ENCODE measurements at places on chromosomes 5 and 9.
A peak's percentile ranks its signal among the peaks of the same experiment; 100 is the strongest.

GRCh38 chr9:16136451-16136850, 583.6 kb downstream of the CCDC171 start:
- no peak for DNase-seq

DNA sequence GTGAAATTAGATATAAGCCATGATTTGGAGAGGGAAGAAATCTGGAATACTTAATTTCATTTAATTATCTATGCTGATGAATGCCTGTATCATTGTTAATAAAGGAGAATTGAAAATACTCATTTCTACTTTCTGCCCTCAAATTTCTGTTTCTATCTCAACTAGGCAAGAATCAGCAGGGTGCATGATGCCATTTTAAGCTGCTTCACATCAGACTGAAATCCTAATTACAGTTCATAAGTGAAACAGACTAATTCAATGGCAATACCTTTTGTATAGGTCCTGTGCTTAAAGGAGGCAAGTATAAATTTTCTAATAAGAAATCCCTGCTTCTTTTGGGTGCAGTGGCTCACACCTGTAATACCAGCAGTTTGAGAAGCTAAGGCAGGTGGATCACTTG, 22.3 kb upstream of the TAL2 start:
- no peak for DNase-seq

DNA sequence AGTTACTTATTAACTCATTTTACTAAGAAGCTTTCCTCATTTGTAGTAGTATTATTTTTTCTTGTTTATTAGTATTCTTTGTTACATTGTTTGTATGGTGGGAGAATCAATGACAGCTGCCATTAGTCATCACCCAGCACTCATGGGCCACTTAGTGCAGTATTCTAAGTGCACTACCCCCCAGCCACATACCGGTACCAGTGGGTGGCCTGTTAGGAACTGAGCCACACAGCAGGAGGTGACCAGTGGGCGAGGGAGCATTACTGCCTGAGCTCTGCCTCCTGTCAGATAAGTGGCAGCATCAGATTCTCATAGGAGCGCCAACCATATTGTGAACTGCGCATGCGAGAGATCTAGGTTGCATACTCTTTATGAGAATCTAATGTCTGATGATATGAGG, 24.2 kb upstream of the CAMLG start:
- DNase-seq: no peak

GRCh38 chr5:98641671-98642070, 131.8 kb upstream of the RGMB start:
- DNase-seq: no peak

GRCh38 chr5:65190328-65191053, 291.2 kb downstream of the ADAMTS6 start:
- DNase-seq: peak; percentile 29

DNA sequence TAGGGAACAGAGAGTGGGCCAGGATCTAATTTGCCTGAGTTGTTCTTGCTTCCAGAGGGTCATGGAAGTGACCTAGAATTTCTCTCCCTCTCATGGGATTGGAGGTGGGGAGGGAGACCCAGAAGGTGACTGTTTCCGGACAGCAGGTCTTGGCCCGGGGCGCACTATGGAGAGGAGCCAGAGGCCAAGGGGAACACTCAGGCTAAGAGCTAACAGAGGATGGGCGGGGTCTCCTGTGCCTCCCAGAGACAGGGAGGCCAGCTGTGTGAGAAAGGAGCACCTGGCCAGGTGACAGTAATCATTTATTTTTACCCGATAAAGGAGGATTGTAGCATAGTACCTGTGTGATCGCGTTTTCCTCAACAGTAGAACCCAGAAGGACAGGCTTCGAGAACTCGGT, 50.9 kb upstream of the ANKH start:
- no peak for DNase-seq

GRCh38 chr5:15787681-15788080, 287.7 kb downstream of the FBXL7 start:
- DNase-seq: no peak

DNA sequence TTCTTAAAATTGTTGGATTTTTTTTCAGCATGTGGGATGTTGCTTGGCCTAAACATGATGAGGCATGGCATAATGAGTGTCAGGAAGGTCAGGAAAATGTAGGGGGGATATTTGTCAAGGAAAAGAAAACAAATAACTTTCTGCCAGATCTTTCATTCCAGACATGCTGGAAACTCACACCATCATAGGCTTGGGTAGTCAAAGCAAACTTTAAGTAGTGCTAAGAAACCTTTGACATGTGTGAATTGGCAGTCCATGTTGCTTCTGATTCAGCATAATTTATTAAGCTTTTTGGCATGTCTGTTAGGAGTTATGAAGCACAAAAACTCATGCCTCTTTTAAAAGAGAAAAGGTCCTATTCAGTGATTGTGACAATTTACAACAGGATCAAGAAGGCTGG, 61.3 kb upstream of the MTAP start:
- DNase-seq: no peak

GRCh38 chr9:14902561-14902960, 7.7 kb downstream of the FREM1 start:
- no peak for DNase-seq

- DNase-seq: no peak
Measured at GRCh38 chr5:122835681-122836080, 9.7 kb upstream of the SNX24 start.

DNA sequence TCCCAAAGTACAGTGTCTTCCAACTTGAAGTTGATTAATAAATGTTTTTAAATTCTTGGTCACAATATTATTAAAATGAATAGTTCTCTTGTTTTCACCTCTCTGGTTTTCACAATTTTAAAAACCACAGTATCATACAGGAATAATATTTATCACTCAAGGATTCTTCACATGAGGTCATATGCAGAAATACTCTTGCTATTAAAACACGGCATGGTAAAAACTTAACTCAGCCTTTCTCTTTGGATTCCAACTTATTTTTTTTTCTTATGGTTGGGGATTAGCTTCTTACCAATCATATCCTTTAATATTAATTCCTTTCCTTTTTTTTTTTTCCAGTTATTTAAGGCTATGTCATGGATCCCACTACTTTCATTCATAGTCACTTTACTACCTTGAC, 289.4 kb downstream of the ADAMTS6 start:
- DNase-seq: no peak

- no peak for DNase-seq
Measured at GRCh38 chr9:88799541-88800328, 191.5 kb upstream of the S1PR3 start.

- no peak for DNase-seq
Measured at GRCh38 chr5:52864371-52864770, 76.7 kb downstream of the ITGA1 start.

- no peak for DNase-seq
Measured at GRCh38 chr5:1324301-1324700, 20.6 kb downstream of the CLPTM1L start.

- no peak for DNase-seq
Measured at GRCh38 chr9:109830545-109830944, 50.5 kb downstream of the PALM2AKAP2 start.

DNA sequence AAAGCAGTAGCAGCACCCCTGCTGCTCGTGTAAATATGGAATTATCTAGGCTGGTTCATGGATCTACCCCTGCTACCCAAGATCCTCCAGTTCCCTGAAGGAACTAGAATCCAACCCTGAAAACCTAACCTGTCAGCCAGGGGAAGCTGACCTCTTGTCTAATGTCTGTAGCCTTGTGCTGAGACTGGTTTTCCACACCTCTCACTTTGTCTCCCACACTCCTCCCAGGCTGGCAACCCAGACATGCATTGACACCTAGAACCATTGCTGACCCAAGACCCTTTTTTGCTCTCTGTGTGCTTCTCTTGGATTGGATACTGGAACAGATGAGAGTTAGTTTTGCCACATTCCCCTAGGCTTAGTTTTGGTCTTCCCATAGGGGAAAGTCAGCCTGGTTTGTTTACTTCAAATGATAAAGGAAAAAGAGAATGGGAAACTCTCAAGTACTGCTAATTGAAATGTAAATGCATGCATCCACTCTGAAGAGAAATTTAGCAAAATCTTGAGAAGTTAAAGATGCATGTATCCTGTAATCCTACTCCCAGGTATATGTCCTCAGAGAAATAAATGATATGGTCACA, 36.6 kb upstream of the NR4A3 start:
- no peak for DNase-seq

DNA sequence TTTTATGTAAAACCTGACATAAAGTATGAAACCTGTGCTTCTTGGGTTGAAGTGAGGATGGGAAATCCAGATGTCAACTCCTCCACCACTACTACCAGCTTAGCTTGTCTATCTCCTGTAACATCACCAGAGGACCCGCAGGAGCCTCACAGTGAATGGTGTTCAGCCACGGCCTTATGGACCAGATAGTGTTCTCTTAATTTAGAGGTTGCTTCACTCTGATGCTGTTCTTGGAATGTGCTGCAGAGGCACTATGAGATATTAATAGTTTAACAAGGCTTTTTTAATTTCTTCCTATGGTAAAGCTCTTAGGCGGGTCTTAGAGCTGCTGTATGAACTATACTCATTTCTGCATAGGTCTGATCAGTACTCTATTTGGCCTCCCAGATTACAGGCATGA, 27.9 kb downstream of the NFX1 start:
- no peak for DNase-seq

DNA sequence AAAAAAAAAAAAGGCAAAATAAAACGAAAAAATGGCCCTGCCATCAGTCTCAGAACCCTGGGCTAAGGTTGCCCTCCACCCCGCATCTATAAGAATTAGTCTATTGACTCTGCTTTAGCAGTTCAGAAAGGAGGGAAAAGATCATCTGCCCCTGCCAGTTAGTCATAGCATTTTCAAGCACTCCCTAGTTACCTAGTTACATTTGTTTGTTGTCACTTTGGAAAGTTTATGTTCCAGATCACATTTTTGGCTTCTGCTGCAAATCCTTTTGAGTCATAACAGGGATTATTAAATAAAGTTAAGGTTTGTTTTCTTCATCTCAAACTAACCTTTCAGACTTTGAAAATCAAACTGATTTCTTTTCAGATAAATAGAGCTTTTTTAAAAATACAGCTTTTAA, 52.1 kb downstream of the AQP7 start:
- no peak for DNase-seq

GRCh38 chr9:3880851-3881250, 355.1 kb upstream of the RFX3 start:
- no peak for DNase-seq

DNA sequence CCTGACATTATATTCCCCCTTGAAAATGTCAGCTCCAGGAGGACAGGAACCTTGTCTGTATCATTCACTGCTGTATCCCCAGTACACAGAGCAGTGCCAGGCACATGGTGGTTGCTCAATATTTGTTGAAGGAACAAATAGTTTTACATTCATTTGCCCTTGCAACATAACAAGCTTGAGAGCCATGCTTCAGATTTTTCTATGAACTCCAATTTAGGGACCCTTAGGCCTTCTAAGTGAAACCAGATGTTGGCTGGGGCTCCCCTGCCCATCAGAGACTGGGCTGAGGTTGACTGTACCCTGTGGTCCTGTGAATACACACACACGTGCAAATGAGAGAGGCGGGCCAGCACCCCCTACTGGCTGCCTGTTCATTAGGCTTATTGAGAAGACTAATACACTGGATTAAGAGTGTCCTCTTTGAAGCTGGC, 214.9 kb upstream of the WWC1 start:
- peak; percentile 12 for DNase-seq

DNA sequence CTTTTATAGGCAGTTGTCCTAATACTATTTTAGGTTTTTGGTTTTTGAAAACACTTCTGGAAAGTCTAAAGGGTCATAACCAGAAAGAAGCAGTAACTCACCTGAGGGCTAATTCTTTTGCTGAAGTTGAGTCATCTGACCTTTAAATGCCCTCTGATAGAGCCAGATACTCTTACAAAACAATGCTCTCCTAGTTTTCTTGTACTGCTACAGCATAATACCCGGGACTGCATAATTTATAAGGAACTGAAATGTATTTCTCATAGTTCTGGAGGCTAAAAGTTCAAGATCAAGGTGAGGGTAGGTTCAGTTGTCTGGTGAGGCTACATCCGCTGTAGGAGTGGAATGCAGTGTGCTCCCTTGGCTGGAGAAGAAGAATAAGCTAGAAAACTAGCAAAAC, 670.3 kb downstream of the TLE4 start:
- no peak for DNase-seq

GRCh38 chr5:69049151-69049550, 44.7 kb upstream of the SLC30A5 start:
- no peak for DNase-seq

GRCh38 chr5:128350705-128351104, 187.3 kb downstream of the FBN2 start:
- no peak for DNase-seq

DNA sequence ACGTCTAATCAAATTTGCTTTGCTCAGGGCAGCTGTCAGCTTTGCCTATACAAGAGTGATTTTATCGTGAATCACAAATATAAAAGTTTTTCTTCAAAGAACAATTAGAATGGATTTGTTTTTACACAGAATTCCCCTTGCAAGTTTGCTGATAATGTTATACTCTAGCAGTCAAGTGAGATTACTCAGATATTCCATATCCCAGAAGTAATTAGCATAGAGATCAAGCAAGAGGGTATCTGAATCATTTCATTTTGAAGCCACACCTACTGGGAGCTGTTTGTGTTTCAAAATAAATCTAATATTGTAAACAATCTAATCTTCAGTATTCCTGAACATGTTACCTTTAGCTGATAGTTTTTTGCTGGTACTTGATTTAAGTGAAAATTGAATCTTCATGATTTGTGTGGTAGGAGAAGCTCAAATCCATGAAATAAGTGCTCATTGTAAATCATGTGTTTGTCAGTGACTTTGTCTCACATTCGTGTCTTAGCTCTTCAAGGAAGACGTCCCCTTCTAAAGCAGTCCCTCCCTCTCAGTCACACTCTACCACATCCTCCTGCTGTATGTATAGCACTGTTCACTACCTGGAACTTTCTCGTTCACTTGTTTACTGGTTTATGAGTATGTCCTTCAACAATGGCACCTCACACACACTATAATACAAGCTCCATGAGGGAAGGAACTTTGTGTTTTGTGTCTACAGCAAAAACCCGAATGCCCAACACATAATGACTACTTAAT, 3.3 kb upstream of the TTC39B start:
- DNase-seq: no peak

- DNase-seq: no peak
Measured at GRCh38 chr5:57468481-57469163, 14.0 kb downstream of the ACTBL2 start.

GRCh38 chr9:106960258-106960657, 97.3 kb downstream of the ZNF462 start:
- DNase-seq: no peak

GRCh38 chr5:40630126-40630525, 49.6 kb upstream of the PTGER4 start:
- DNase-seq: no peak

GRCh38 chr5:54589786-54590185, 72.2 kb downstream of the SNX18 start:
- no peak for DNase-seq

GRCh38 chr9:85185486-85186217, 516.1 kb downstream of the NTRK2 start:
- DNase-seq: no peak

DNA sequence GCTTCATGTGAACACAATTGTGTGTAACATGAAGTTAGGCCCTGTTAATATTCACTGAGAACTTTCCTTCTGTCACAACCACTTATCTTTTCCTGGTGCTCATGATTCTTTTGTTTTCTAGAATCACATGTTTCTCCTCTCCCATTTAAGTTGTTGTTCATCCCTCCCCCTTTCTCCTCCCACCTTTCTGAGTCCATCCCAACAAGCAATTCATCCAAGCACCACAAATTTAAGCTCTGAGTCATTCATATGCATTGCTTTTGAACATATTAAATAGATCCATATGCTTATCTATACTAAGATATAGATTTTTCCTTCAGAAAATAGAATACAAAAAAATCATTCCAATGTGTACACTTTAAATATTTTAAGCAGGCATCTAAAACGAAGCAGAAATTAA, 75.2 kb upstream of the NFIB start:
- no peak for DNase-seq

GRCh38 chr9:120909904-120910303, 16.7 kb downstream of the TRAF1 start:
- no peak for DNase-seq
